ENCODE measurements at places on chromosomes 12 and 14. TPM values are rescaled to one million over a fixed set of nuclear protein-coding genes. Genes with fewer than 3 reads are reported as not detected.

DNA sequence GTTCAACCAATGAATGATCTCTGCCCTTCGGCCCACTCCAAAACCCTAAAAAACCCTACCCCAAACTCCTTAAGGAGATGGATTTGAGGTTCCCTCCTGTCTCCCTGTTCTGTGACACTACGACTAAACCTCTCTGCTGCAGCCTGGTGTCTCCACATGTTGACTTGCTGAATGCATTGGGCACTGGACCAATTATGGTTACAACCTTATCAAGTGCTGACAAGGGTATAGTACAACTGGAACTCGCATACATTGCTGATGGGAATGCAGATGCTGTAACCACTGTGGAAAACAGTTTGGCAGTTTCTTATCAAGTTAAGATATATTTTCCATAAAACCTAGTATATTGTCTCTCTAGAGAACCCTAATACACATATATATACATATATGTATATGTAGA is 6.3 kb upstream of the DICER1 start:
- DNase-seq, result no peak

GRCh38 chr12:10779103-10779502 is 23.3 kb downstream of the TAS2R7 start:
- no peak for DNase-seq

- DNase-seq, result no peak
Observed at GRCh38 chr14:19947413-19948090, 16.8 kb downstream of the OR4K1 start.

- no peak for DNase-seq
Observed at GRCh38 chr12:77510985-77511384, 319.7 kb upstream of the NAV3 start.

DNA sequence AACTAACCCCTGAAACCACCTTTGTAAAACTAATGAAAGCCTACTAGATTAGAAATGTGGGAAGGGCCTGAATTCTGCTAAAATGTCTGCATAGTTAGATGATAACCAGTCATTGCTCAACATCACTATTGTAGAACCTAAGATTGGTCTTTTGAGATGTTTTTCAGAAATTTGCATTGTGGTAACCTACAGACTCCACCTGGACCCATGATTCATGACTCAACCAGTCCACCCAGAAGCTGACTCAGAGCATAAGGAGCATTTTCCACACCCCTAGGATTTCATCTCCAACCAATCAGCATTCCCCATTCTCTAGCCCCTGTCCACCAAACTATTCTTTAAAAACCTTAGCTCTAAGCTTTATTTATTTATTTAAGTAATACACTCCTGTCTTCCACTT is 30.4 kb upstream of the CHGA start:
- DNase-seq, result no peak

GRCh38 chr14:102525929-102526497 is 16.4 kb upstream of the ANKRD9 start:
- no peak for DNase-seq

GRCh38 chr14:64549791-64550620 is at the start of gene PPP1R36:
Gene PPP1R36, plus strand, starts transcription at chr14:64549961. Its CDS starts 37 bp downstream, at chr14:64549998.
- DNase-seq, result no peak

GRCh38 chr12:39831587-39832315 is 212.1 kb upstream of the ABCD2 start:
- no peak for DNase-seq

DNA sequence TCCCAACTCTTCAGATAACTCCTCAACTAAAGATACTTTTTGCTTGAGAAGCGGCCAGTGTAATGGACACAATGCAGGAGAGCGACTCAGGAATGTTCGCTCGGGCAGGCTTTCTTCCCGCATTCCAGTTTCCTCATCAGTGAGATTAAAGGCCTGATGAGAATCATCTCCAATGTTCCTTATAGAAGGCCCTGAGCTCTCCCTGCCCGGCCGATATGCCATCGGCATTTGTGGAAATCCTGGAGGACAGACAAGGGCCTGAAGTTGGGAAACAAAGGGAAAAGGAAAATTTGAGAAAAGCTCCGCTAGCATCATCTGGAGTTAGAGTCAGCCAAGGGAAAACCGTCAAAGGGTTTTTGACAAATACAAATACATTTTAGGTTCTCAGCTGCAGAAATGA is 38.0 kb upstream of the FOXN3 start:
- DNase-seq, result no peak

DNA sequence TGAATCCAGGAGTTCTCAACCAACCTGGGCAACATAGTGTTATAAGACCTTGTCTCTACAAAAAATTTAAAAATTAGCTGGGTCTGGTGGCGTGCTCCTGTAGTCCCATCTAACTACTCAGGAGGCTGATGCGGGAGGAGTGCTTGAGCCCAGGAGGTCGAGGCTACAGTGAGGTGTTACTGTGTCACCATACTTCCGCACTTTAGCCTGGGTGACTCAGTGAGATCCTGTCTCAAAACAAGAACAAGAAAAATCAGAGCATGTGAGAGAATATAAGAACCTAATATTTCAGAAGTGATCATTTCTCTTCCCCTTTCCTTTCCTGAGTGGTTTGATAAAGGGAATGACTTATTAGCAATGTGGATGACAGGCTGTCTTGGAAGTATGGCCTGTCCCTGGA is 9.5 kb downstream of the TRAF3 start:
- no peak for DNase-seq

The LTB4R2 gene
- 4.0 TPM for polyA plus RNA-seq

The CPM gene
- 22.4 TPM for polyA plus RNA-seq

The SSPN gene
- polyA plus RNA-seq, result 16.6 TPM

The GPR132 gene
- 0.31 TPM for polyA plus RNA-seq

The PELI2 gene
- polyA plus RNA-seq, result 21.4 TPM

The CAPZA3 gene
- 0.52 TPM for polyA plus RNA-seq

The GPD1 gene
- 66.6 TPM for polyA plus RNA-seq

The TDP1 gene
- polyA plus RNA-seq, result 24.6 TPM

Measured in left renal cortex interstitium (tissue), 4 donors.